ENCODE measurements at places on chromosomes 1 and 21.
A peak's percentile ranks its signal among the peaks of the same experiment; 100 is the strongest.

- DNase-seq = no peak
Measured at GRCh38 chr1:169949139-169949538, 55.4 kb upstream of the SCYL3 start.

DNA sequence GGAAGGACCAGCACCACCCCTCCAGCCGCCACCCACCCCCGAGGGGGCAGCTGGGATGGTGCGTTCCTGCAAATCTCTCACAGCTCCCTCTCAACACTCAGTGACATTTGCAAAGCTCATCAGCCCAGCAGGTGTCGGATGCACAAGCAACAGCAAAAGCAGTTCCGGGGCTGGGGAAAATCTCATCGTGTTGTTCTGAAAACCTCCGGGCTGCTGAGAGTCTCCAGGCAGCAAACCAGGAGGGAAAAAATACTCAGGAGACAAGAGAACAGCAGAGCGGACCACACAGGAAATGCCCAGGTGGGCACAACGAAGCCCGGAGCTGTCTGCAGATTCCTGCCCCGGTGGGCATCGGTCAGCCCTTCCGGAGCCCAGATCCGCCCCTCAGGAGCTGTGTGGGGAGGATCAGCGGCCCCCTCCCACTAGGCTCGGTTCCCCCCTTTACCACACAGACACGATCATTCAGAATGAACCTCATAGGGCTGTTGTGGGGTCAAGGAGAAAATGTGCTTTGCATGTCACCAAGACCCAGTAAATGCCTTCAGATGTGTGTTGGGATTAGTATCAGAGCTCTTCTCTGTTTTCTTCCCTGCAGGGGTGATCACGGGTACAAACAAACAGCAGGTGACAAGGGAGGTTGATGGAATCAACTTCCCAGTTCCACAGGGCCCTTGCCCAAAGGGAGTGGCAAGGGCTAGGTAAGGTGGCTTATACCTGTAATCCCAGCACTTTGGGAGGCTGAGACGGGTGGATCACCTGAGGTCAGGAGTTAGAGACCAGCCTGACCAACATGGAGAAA lies 127.0 kb upstream of the TIAM1 start:
- no peak for DNase-seq

DNA sequence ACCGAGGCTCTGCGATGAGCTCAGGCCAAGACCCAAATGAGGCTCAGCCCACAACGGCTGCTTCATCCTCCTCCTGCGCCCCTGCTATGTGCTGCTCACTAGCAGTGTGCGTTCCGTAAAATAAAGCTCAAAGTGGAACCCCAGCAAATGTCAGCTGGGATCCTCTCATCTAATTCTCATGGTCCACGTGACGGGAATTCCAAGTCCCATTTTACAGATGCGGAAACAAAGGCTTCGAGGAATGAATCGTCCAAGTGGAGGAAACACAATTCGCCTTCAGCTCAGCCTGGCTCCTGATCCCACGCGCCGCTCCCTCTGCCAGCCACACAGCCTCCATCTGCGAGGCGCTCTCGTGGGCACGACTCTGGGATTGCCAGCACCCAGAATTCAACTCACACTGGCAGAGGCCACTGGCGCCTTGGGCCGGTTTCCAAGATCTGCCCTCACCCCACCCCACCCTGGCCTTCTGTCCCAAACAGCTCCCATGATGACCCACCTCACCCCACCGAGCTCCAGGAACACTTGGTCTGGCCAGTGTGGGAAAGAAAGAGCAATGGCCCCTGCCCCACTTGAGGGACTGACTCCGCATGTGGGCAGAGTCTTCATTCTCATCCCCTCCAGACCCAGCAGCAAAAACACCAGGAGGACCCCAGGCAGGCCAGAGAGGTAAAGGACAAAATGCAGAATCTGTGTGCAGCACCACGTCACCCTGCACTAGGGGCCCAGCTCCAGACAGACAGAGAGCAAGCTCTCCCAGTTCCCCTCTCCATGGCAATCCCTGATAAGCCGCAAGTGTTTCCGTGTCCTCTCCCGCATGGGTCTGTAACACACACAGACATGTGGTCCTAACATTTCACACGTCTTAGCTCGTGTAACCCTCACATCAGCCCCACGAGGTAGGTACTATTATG lies 10.5 kb downstream of the CASZ1 start:
- no peak for DNase-seq

GRCh38 chr1:94947437-94947836 lies 20.5 kb upstream of the CNN3 start:
- DNase-seq = no peak

DNA sequence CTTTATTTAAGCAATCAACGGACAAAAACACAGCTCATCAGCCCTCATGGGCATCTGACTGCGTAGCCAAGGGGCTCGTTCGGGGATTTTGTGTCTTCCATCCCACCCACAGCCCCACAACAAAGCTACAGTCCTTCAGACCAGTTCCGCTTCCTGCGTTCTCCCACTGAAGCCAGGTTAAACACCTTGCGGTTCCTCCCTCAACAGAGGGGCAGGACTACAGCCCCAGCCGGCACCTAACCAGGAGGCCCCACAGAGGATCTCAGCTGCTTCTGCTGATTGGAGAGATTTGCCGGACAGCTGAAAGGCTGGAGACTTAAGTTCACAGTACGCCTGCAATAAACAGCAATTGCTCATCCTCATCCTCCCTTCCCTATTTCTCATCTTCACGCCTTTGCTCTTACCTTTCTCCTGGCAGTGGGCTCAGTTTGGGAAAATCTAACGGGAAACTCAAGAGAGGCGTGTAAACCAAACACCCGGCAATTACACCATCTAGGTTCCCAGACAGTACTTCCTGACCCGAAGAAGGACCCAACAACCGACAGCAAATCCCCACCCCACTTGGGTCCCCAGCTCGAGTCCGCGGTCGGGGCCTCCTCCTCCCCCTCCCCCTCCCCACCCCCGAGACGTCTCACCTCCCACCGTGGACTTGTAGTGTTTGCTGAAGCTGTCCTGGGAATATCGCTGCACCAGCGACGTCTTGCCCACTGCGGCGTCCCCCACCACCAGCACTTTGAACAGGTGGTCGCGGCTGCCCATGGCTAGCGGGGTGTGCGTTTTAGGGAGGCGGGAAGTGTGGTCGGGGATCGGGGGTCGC lies 876 bp downstream of the RAB29 start:
- peak; percentile 15 for DNase-seq

- DNase-seq = no peak
Measured at GRCh38 chr1:54477153-54477561, 70.9 kb upstream of the ACOT11 start.

- peak; percentile 29 for DNase-seq
Measured at GRCh38 chr1:232123775-232124659, 497.4 kb downstream of the DISC1 start.

DNA sequence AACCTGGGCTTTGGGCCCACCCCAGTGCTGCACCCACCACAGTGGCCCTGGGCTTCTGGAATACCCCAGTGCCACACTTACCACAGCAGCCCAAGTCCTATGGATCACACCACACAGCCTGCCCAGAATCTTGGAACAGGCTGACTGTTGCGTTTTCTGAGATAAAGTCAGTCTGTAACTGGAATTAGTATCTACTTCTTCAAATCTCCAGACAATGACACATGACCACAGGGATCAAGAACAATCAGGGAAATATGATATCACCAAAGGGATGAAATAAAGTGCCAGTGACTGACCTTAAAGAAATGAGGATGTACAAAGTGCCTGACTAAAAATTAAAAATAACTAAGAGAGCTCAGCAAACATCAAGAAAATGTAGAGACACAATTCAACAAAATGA lies 239.7 kb upstream of the PLD5 start:
- no peak for DNase-seq
